ENCODE measurements at places on chromosomes 5 and 9.

- DNase-seq: no peak
Measured at GRCh38 chr5:112390327-112390726, 28.8 kb downstream of the EPB41L4A start.

DNA sequence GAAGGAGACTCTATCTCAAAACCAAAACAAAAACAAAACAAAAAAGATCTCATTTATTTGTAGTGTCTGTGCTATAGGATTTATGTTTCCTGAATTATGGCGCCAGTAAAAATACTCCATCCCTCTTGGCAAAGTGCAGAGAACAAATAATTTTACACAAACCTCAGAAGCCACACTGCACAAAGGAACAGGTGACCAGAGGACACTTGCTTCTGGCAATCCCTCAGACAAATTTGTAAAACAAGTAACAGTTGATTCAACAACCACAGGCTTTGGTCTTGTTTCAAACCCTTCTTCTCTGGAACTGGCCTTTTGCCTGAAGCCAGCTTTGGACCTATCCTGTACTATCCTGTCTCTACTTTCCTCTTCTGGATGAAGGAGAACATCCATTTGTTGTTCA is 502.1 kb downstream of the DMAC1 start:
- DNase-seq: no peak

DNA sequence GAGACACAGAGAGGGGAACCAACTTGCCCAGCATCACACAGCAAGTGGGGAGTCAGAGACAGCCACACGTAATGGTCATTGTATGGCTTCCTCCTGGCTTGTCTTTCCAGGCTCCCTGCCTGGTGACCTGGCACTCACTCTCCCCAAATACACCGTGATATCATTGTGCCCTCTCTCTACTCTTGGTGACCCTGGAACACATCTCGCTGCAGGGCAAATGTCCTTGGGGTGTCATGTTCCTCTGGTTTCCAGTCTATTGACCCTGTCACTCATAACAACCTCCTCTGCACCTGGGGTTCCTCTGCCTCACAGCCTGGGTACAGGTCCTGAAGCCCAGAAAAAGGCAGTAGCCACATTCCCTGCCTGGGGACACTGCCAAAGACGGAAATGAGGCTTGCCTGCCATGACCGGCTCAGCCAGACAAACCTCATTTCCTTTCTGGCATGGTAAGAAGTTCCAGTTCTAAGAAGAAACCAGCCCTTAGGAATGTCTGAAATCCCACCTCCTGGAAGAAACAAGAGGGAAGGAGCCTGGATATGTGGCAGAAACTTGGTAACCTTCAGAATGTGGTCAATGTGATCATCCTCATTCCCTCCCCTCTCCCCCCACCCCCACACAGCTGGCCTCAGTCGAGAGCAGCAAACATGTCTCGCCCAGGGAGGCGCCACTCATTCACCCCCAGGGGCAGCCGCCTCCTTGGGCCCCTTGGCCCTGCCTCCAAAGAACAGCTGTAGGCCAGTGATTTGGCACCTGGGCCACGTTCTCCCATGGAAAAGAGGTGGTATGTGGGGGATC is 30.6 kb upstream of the SMU1 start:
- DNase-seq: peak; percentile 91

DNA sequence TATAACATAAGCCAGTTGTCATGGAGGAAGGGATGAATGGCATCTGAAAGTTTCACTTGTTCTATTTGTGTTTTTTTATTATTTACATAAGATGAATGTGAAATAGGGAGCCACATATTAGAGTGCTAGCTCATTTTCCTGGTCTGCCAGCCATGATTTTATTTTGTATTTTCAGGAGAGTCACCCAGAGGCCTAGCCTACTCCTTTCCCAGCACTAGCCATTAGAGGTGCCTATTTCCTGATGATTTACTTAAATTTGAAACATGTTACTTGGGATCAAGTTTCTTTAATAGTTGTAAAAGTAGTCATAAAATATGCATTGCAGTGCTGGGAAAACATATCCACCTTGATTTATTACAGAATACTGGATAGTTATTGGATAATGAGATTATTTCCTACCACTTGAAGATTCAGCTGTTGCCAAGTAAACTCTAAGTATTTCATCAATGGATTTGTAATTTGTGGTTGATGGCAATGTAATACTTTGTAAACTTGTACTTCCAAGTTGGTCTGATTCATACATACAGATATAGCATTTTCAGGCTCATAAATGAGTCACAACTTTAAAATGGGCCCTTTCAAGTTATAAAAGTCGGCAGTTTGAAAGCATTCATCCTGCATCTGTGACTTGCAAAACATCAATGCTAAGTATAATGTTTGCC is 50.8 kb downstream of the KCNN2 start:
- peak; percentile 70 for DNase-seq

DNA sequence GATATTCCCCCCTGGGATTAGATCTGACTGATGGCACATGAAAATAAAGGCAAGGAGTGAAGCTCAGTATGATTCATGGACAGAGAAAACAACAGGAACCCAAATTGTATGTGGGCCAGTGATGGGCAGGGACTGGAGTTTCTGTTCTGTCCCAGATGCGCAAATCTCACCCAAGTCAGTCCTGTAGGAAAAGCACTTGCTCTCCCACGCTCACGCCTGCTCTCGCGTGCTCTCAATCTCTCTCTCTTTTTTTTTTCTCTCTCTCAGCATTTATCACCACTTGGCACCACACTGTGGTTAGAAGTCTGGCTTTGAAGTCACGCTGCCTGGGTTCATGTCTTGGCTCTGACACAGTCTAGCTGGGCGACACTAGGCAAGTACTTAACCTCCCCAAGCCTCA is 106.5 kb upstream of the LRRTM2 start:
- DNase-seq: no peak

GRCh38 chr5:179264783-179265513 is 80.3 kb downstream of the ADAMTS2 start:
- no peak for DNase-seq

- DNase-seq: no peak
Measured at GRCh38 chr5:170387775-170388639, 1.2 kb downstream of the KCNMB1 start.

DNA sequence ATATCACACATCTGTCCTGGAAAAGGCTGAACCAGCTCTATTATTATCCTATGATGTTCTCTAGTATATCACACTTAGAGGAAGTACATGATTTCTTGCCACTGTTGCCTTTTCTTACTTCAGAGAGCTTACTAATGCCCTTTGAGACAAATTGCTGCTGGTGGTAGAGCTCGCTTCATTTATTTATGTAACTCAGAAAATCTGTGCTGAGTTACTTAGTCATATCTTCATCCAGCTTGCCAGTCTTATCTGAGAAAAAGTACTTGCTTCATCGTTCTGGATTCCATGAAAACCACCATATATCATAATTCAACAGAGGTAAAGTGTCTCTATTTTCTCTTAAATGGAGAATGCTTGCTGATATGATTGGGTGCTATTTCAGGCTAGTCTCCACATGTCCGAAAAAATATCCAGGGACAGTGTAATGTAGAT is 26.6 kb downstream of the PTPDC1 start:
- DNase-seq: no peak

DNA sequence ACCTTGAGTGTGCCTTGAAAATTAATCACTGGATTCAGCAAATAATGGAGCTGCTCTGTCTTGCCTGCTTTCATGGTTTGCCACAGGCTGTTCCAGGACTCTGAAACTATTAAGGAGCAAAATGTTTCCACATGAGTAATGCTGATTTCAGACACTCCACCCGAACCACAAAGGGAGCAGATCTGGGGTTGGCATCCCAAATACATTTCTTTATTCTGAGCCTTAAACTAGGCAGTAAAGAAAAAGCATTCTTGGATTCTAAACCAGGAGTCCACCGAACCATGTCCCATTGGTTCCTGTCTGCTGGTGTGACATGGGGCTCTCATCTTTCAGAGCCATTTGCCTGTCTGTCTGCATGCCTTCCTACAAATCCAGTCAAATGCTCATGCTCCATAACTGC is 10.1 kb upstream of the C1QTNF3 start:
- peak; percentile 73 for DNase-seq

GRCh38 chr5:146103594-146103993 is 1.8 kb downstream of the PLAC8L1 start:
- DNase-seq: no peak

- no peak for DNase-seq
Measured at GRCh38 chr9:13174906-13175639, 104.4 kb downstream of the MPDZ start.

DNA sequence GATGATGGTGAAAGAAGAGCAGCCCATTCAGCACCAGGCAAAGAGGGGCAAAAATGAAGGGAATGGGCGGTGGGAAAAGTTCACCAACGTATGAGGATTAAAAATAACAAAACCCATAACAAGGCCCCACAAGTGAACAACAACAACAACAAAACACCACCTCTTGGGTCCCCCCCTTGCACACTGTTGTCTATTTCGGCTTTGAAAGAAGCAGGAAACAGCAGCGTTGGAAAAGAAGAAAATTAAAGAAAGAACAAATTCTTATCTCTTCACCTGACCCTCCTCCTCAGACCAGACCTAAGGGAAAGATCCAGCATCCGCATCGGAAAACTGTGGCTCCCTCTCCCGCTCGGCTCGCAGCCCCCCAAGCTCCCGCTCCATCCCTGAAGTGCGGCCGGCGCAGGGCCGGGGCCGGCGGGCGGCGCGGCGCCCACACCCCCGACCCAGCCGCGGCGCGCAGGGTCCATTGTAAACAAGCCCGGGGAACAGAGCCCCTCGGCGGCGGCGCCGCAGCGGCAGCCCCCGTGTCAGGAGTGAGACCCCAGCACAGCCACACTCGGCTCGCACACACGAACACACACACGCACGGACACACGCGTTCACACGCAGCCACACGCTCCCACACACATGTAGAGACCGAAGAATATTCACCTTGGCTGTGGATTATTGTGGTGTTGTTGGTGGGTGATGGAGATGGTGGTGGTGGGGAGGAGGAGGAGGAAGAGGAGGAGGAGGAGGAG is 535 bp downstream of the RFX3 start:
- no peak for DNase-seq

DNA sequence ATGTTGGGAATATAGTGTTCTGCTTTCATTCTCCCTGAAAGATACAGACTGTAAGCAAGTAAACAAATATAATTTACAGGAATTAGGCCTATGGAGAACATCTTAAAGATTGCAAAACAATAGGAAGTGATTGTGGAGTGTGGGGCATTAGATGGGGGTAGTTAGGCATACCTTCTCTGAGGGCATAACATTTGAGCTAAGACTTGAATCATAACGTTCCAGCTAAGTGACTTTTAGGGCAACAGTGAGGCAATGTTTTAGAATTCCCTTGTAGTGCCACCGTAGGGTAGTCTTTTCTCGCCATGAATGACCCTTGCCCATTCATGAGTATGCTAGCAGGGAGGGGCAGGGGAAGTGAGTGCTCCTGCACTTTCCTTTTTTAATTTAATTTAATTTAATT is 173.3 kb downstream of the SPATA31D1 start:
- no peak for DNase-seq

- DNase-seq: no peak
Measured at GRCh38 chr9:16879416-16879815, 8.9 kb upstream of the BNC2 start.

DNA sequence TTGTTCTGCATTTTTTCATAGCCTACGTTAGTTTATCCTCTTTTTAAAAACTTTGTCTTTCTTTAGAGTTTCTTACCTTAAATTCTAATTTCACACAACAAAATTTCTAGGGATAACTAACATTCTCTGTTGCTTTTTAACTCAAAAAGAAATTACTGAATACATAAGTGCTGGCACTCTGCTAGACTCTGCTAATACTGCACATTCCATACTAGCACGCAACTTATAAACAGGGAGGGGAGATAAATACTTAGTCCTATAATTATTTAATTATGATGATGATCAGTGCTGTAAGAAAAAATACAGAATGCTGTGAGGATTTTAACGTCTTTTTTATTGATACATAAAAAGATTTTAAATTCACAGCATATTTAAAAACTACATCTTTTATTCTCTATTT is 25.1 kb downstream of the RNF145 start:
- no peak for DNase-seq

DNA sequence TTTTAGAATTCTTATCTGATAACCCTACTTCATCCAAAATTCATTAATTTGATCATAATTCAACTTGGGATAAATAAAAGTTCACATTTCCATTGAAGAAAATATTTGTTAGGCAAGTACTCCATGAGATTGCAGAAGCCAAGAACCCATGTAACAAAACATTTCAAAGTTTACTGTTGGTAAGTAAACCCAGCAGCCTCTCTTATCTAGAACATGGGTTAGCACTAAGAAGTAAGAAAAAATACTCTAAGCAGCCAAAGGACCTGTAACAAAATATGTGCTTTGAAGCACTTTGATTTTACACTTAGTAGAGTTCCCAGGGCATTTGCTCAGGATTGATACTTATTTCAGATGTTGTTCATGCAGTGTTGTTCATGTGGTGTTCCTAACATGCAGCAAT is 8.7 kb downstream of the MAP3K1 start:
- DNase-seq: no peak

DNA sequence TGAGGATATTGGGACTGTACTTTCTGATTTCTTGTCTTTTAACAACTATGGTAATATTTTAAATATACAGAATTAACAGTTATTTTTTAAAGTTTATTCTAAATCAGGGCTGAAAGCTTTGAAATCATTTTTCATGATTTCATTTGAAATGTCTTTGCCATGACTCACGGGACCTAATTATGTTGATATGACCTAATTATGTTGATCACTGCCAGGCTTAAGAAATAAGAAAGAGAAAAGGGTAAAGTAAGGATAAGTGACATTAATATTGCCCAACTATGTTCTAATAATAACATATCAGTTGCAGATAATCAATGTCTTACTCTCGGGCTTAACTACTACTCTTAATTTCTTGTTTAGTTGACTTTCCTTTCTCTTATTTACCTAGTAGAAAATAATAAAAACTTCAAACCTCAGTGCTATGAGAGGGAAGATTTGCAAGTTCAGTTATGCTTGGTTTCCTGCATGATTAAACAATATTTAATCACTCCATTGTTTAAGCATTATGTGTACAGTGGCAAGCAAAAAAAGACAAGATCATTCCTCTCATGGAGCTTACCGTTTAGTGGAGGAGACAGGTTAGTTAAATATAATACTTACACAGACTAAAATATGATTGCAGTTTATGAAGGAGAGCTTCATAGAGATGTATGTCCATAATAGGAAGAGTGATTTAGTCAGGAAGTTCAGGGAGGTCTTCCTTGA is 67.0 kb upstream of the EIF4EBP3 start:
- no peak for DNase-seq

GRCh38 chr9:129781981-129782380 is 21.0 kb upstream of the TOR1B start:
- no peak for DNase-seq

GRCh38 chr9:131096269-131097125 is at the start of gene AIF1L:
Gene AIF1L, plus strand, starts transcription at chr9:131096531. Its CDS starts 99 bp downstream, at chr9:131096630.
- no peak for DNase-seq

- no peak for DNase-seq
Measured at GRCh38 chr5:168596927-168597326, 17.8 kb upstream of the PANK3 start.

DNA sequence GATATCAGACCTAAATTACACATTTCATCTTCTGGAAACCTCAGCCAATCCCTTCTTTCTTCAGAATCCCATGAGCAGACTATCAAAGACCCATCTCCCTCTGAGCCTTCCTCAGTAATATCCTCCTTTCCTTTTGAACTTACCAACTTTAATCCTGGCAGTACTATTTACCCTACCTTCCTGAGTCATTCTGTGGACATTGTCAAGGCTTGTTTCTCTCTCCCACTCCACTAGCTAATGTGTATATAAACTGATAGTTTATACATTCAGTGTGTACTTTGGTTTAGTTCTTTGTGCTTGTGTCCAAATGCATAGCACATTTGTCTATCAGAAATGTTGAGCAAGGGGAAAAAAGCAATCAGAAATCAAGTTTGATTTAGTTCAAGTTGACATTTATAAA is 568.3 kb downstream of the CSNK1G3 start:
- no peak for DNase-seq

- DNase-seq: no peak
Measured at GRCh38 chr9:111040494-111040893, 2.2 kb upstream of the LPAR1 start.
